Esophagus squamous epithelium (tissue), 5 donors: ENCODE measurements at places on chromosomes 11 and 22.

DNA sequence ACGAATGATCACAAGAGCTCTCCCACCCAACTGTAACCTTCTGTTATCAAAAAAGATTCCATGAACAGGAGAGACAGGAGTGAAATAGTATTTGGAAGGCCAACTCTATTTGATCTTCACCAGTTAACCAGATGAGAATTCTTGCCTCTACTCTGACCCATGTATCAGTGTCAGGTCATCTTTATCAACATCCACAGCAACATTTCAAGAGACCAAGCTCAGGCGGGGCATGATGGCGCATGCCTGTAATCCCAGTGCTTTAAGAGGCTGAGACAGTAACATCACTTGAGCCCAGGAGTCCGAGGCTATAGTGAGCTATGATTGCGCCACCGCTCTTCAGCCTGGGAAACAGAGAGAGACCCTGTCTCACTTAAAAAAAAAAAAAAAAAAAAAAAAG, 62.3 kb downstream of the GAB2 start:
- DNase-seq: no peak

- DNase-seq: no peak
Measured at GRCh38 chr11:128737704-128738103, 43.8 kb downstream of the FLI1 start.

DNA sequence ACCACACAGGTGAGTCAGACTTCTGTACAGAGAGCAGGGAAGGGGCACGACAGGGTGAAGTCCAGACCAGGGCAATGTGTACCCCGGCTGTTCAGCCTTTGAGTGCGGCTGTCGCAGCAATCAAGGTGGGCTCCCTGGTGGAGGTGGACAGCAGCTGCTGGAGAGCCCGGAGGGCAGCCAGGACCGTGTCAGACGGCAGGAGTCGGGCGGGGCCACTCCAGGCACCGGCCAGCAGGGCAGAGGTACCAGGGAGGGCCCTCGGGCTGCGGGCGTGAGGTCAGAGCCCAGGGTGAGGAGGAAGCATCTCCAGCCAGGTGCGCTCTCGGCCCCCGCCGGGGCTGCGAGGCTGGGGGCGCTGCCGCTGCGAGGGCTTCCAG, 802 bp upstream of the PIM3 start:
- no peak for DNase-seq

DNA sequence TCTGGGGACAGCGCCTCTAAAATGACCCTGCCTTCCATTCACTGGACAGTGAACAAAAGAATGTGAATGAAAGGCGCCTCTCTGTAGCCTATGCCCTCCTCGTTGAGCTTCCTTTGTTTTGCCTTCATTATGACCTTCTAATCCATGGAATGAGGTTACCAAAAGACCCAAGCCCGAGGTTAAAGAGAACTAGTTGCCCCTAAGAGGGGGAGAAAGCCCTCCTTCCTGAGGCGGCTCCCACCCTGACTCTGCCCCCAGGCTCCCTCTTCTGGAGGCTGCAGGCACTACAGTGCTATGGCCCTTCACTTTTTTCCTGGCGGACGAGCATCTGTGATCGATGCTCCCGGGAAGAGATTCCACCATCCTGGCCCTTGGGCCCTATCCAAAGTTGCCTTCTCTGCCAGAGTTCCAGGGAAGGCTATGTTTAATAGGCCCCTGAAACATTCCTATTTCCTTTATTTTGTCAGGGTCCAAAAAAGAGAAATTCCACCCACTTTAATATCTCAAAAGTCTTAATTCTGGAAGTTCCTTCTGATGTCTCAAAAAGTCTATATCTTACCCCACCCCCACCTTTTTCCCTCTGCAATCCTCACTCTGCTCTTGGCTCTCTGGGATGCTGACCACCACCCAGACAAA, 147.3 kb downstream of the FEZ1 start:
- DNase-seq: no peak

DNA sequence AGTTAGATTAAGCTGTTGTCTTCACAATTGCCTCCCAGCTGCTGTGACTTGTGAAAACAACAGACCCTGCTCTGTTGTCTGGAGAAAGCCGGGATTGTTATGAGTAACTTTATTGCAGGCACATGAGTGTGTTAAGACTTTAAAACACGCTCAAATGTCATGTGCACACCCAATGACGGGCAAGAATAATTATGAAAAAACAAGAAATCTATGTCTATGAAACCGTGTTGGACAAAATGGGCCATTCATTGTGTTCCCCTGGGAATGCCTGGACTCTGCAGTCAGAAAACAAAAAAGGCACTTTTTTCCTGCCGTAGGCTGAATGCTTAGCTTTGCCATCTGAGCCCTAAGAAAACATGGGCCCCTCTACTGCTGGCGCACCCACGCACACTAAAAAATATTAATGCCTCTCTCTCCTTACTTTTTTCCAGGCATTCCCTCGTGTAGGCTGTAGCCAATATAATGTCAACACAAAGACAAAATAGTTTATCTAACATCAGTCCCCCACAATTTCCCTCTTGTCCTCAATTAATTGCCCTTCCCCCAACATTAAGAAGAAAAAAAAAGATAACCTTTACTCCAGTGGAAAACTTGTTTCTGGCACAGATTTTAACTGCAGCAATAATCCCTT, 207.9 kb downstream of the SOX6 start:
- DNase-seq: no peak

DNA sequence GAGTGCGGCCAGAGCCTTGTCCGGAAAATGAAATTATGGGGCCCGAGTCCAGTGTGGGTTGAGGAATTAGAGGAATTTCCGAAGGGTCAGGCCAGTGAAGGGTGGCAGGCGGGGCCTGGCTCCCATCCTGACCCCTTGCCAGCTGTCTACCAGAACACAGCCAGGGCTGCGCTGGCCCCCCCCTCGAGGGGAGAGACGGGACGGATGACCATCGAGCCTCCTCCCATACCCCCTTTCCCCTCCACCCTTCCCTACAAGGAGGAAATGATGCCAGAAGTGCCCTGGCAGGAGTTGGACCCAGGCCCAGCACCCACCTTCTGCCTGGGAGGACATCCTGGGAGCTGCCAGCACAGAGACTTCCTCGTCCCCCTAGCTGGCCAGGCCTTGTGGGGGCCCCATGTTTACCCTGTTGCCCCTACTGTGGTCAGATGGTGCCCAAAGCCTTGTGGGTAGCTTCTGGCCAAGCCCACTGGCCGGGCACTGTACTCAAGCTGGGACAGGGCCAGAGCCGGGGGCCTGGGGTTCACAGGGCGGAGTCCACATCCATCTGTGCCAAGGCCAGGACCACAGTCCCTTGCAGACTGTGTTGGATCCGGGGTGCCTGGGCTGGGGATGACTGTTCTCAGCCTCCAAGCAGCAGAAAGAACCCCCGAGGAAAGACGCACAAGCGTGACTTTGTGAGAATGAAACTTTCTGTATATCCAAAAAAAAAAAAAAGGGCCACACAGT, 20.8 kb downstream of the ARVCF start:
- no peak for DNase-seq

- no peak for DNase-seq
Measured at GRCh38 chr22:29060251-29060869, 1.3 kb downstream of the C22orf31 start.

GRCh38 chr11:60165538-60165937, 17.3 kb downstream of the MS4A6A start:
- DNase-seq: no peak

DNA sequence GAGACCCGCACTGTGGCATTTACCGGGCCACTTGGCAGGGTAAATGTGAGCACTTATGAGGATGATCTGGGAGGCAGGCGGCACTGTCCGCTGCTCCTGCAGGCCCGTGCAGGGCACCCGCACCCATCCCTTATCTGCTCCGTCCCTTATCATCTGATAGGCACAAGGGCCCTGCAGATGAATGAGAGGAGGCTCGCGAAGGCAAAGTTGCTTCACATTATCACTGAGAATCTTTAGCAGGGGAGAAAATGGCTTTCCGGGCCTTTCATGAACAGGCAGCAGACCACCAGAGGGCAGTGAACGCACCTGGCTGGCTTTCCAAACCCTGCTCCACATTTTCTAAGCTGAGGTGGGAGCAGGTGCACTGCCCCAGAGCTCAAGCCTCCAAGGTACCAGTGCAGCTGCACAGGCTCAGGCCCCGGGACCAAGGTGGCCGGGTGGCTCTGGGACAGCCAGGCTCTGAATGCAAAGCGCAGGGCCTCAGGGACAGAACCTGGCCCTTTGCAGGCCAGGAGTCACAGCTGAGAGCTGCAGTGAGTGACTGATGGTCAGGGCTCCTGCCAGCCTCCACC, 165.6 kb downstream of the SHANK2 start:
- DNase-seq: no peak
